ENCODE measurements at places on chromosomes 13 and 19.

DNA sequence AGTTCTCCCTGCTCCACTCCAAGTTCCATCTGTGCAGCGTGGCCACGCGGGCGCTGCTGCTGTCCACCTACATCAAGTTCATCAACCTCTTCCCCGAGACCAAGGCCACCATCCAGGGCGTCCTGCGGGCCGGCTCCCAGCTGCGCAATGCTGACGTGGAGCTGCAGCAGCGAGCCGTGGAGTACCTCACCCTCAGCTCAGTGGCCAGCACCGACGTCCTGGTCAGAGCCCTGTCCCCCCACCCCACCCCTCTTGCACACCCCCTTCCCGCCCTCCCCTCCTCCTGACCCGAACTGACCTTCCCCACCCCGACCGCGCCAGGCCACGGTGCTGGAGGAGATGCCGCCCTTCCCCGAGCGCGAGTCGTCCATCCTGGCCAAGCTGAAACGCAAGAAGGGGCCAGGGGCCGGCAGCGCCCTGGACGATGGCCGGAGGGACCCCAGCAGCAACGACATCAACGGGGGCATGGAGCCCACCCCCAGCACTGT lies 11.6 kb downstream of the FUZ start:
- no peak for DNase-seq

- DNase-seq, result no peak
Measured at GRCh38 chr13:33099860-33100259, 83.6 kb downstream of the KL start.

DNA sequence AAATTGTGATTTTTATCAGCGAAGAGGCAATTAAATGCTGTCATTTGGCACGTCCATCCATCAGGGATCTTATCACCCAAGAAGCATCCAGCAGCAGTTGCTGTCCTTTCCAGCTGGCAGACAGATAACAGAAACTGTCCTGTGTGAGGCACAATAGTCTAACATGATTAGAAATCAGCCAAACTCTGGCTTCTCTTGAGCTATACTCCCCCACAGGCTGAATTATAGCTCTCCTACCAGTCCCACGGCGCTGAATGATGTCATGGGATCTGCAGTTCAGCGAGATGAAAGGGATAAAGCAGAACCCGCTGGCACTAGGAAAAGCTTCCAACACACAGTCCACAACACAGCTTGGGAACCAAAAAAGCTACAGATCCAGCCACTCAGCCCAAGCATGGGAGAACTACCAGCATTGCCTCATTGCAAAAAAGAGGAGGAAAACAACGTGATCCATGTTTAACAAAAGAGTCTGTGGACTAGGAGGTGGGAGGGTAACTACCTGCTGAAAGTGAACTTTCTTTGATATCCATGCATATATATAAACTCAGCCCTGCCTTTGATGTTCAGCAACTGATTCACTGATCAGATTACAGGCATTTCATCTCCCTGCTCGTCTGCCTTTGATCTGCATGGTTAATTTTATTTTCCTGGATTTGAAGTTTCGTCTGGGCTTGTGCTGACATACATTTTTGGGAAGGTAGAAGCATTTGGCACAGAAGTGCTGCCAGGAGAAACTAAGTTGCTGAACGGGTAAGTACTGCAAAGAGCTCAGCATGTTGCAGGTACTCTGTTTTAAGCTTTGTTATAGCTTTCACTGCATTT lies at the start of gene TNFRSF19:
TSS of gene TNFRSF19 (plus strand) at position 314 of the 822 bp plus-strand sequence. CDS start 19,772 bp downstream, outside the sequence.
- peak; percentile 11 for DNase-seq

- peak; percentile 26 for DNase-seq
Measured at GRCh38 chr13:50915565-50915964, 6.0 kb downstream of the RNASEH2B start.

DNA sequence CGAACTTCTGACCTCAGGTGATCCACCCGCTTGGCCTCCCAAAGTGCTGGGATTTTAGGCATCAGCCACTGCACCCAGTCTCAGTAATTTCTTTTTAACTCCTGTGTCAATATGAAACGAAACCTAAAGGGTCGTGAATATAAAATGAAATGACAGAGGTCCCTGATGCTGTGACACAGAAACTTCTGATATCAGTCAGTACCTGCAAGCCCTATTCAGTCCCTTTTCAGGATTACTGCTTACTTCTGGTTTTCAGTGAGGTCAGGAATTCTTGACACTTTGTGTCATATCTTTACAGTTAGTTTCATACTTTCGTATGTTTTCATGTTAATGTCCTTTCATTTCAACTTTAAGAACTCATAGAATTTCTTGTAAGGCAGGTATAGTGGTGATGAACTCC lies 58.7 kb downstream of the RNF17 start:
- no peak for DNase-seq

DNA sequence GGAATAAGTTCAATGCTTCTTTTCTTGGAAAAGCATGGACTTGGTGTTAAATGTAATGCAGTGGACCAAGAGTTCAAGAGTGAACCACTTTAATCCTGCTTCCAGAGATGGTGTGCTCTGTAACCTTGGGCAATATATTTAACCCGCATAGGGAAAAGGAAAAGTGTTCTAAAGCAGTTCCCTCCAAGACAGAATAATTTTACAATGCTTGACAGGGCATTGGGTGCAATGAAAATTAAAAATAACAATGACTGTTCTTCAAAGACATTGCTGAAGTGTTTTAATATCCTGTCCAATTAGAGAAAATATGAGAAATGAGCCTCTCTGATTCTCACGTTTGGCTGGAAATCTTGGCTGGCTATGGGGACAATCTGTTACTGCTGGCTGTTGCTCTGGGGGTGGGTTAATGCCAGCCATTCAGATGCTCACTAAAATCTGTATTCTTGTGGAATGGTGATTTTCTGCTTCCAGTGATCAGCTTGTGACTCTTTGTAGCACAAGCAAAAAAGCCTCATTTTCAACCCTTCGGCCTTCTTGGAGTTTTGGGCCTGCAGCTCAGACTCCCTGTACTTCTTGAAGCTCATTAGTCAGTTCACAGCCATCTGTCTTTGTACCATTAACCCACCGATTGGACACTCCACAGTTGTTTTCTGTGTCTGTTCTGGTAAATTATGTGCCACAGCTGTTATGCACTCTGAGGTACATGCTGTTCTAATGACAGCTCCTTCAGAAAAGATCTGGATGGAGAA lies 310.6 kb downstream of the LMO7 start:
- DNase-seq, result no peak

Measured in hematopoietic multipotent progenitor cell treated with erythropoietin and hydrocortisone succinate and interleukin-3 and kit ligand, for 15 days (in vitro differentiated cells).